Activated CD4-positive, alpha-beta memory T cell treated with anti-CD3 and anti-CD28 coated beads for 36 hours (primary cell): ENCODE measurements at places on chromosomes 7 and 10. TPM values are rescaled to one million over a fixed set of nuclear protein-coding genes. Genes with fewer than 3 reads are reported as not detected.

DNA sequence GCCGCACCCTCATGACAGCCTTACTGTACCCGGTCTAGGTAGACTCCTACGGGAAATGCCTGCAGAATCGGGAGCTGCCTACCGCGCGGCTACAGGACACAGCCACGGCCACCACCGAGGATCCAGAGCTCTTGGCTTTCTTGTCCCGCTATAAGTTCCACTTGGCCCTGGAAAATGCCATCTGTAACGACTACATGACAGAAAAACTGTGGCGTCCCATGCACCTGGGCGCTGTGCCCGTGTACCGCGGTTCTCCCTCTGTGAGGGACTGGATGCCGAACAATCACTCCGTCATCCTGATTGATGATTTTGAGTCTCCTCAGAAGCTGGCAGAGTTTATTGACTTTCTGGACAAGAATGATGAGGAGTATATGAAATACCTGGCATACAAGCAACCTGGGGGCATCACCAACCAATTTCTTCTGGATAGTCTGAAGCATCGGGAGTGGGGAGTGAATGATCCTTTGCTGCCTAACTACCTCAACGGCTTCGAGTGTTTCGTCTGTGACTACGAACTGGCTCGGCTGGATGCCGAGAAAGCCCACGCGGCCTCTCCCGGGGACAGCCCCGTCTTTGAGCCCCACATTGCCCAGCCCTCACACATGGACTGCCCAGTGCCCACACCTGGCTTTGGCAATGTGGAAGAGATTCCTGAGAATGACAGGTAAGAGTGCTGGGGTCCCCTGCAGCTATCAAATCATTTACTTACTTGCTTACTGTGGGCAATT is 8.5 kb upstream of the CHCHD1 start:
- peak; percentile 34 for DNase-seq

GRCh38 chr7:77537778-77538280 is 734 bp downstream of the PTPN12 start:
- DNase-seq: peak; percentile 31

- peak; percentile 59 for DNase-seq
Observed at GRCh38 chr10:94183666-94184264, 179.0 kb downstream of the NOC3L start.

DNA sequence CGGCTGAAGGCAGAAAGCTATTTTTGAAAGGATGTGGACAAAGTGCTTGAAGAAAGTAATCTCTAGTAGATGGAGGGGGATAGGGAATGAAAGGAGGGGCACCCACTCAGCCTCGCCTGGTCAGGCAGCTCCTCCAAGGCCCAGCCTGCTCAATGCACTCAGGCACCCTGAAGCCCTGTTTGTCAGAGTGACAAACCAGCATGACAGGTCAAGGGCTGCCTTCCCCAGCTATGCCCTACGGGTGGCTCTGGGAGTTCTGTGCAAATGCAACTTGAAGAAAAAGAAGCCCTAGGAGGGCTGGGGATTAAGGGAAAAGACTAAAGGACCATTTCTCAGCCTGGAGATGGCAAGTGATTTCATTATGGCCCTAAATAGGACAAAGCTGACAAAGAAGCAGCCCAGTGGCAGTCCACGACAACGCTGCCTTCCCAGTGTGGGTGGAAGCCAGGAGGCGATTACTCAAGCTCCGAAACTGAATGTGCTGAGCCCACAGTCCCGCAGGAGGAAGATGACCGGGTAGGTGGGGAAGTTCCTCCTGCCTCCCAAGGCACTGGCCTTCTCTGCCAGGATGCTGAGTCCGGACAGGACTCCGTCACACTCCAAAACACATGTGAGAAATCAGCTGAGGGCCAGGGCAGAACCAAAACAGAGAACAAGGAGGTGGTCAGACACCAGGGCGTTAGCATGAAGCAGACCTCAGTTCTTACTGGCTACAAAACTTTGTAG is 16.3 kb downstream of the LIPA start:
- peak; percentile 28 for DNase-seq

- DNase-seq: peak; percentile 80
Observed at GRCh38 chr10:3095373-3096139, 28.2 kb downstream of the PFKP start.

DNA sequence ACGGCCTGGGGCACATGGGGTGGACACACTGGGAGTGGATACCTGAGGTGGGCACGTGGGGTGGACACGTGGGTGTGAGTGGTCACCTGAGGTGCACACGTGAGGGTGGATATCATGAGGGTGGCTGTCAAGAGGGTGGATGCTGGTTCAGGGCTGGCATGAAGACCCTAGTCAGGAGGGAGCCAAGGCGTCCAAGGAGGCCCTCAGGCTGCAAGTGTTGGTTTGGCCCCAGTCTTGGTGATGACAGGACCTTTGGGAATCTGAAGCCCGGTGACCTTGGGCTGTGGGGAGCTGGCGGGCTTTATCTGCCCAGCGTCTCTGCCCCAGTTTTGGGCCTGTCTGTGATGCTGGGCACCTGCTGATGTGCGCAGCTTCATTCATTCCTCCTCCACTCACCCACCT is 24.9 kb upstream of the PFKFB3 start:
- no peak for DNase-seq

The CDHR3 gene
- 0.85 TPM for total RNA-seq

- DNase-seq: no peak
Observed at GRCh38 chr10:31291123-31291522, 27.9 kb upstream of the ZEB1 start.

GRCh38 chr10:99849536-99849935 is 67.1 kb downstream of the ABCC2 start:
- no peak for DNase-seq

- no peak for DNase-seq
Observed at GRCh38 chr7:87213811-87214210, 5.7 kb downstream of the TMEM243 start.

DNA sequence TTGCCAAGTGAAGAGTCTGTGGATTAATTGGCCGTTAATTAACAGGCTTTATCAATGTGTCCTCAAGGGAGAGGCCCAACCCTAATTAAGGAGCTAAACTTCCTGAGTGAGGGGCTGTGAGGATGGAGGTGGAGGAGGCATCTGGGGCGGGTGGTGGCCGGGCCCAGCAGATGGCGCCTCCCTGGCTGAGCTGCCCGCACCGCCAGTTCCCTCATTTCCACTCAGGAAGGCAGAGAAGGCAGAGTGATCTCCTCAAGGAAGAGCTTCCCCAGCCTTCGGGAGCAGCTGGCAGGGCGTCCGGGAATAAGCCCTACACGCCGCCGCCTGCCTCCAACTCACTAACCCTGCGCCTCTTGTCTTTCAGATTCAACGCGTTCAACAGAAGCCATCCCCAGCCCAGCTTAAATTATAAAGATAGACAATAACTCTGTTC is 112.2 kb downstream of the CYTH3 start:
- no peak for DNase-seq

The EBF3 gene
- total RNA-seq: not detected

DNA sequence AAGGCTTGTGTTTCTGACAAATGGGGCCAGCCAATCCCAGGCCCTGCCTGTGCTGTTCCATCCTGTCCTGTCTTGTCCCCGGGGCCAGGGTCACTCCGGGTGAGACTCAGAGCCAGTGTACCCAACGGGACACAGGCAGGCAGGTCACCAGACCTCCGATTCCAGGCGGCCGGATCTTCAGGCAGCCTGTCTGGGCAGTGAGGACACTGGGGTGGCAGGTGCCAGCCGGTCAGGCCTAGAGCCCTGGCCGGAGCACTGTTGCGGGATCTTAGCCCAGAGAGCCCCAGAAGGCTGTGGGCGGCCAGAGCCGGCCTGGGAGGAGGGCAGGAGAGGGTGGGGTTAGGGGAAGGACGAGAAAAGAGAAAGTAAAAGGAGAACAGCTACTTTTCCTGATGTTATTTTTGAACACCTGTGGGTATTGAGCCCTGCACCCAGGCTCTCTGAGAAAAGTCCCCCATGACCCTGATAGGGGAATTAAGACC is 134.3 kb upstream of the TNRC18 start:
- no peak for DNase-seq

The ADRB1 gene
- not detected for total RNA-seq

GRCh38 chr10:85921789-85922188 is 444.8 kb downstream of the GRID1 start:
- DNase-seq: no peak

- no peak for DNase-seq
Observed at GRCh38 chr10:22459496-22459895, 114.2 kb downstream of the SPAG6 start.

The ICA1 gene
- total RNA-seq: 2.3 TPM

DNA sequence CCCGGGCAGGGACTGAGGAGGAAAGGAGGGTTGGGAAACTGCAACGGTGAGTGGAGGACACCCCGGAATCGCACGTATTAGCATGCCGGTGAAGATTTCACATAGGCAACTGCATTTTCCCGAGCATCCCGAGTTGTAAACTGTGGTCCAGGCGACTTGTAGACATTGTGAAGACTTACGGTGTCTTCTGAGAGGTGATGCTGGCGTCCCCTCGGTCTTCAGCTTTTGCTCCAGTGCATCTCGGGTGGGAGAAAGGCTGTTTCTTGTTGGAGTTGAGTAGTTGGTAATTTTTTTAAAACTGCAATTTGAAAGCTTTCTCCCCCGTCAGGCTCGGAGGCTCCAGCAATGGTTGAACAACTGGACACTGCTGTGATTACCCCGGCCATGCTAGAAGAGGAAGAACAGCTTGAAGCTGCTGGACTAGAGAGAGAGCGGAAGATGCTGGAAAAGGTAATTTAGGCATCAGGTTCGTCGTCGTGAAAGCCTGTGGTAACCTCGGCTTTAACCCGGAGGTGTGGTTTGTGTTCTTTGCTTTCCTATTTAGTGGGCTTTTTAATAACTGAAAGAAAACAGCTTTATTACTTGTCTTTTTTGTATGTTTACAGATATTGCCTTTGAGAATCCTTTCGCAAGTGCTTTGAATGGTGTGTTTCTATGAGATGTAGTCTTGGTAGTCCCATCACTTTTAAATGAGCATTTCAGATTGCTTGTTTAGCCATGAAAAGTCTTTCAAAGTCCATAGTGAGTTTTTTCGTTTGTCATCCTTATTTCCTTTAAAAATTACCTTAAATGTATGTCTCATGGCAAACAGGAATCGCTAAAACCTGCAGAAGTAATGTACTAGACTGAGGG is 687 bp downstream of the HELLS start:
- DNase-seq: peak; percentile 13

- DNase-seq: no peak
Observed at GRCh38 chr10:11010582-11010981, 7.1 kb upstream of the CELF2 start.

- DNase-seq: no peak
Observed at GRCh38 chr10:29714096-29714874, 79.5 kb upstream of the SVIL start.

- DNase-seq: no peak
Observed at GRCh38 chr7:85081846-85082245, 105.0 kb downstream of the SEMA3D start.

The OR9A2 gene
- total RNA-seq: not detected

DNA sequence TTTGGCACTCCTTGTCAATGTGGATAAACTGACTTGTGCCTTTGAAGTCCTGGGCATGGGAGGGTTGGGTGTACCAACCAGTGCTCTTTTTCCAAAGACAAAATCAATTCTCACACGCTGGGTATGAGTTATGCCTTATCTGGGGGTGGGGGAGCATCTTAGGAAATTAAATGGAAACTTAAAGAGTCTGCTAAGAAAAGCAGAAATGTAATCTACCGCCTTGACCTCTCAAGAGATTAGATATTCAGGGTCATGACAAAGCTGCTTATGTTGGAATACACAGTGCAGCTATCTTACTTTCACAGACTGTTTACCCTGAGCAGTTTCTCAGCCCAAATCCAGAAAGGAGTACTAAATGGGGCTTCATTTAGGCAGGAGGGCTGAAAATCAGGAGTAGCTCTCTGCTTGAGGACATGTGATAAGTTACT is 2.6 kb downstream of the MEST start:
- DNase-seq: no peak

The PHTF2 gene
- 40.8 TPM for total RNA-seq

GRCh38 chr10:63671317-63671937 is 150.2 kb downstream of the REEP3 start:
- no peak for DNase-seq

DNA sequence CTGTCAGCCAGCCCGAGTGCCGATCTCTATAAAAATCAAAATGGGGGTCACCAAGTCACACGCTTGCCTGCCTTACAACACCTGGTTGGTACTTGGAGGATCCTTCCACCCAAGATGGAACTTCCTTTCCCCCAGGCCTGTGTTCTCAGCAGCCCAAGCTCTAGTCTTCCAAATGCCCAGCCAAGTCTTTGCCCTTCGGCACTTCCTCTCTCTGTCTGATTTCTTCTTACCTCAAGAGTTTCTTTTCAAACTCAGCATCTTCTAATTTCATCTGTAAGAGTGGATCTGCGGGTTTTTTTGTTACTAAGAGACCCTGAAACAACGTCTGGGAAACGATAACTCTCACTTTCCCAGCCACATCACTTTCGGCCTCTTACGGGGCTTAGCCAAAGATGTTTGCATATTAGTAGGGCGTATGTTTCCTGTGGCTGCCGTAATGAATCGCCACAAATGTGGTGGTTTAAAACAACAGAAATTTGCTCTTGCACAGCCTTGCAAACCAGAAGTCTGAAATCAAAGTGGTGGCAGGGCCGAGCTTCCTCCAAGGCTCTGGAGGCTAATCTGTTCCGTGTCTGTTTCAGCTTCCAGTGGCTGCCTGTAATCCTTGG is 219.9 kb downstream of the TCF7L2 start:
- DNase-seq: peak; percentile 42

DNA sequence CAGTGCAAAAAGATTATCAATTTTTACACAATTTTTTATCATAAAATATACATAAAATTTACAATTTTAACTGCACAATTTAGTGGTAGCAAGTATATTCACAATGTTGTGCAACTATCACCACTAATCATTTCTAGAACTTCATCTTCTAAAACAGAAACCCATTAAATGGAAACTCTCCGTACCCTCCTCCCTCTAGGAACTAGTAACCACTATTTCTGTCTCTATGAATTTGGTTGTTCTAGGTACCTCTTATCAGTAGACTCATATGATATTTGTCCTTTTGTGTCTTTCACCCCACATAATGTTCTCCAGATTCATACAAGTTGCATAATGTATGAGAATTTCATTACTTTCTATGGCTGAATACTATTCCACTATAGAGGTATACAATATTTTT is 73.5 kb downstream of the HERC4 start:
- DNase-seq: no peak

DNA sequence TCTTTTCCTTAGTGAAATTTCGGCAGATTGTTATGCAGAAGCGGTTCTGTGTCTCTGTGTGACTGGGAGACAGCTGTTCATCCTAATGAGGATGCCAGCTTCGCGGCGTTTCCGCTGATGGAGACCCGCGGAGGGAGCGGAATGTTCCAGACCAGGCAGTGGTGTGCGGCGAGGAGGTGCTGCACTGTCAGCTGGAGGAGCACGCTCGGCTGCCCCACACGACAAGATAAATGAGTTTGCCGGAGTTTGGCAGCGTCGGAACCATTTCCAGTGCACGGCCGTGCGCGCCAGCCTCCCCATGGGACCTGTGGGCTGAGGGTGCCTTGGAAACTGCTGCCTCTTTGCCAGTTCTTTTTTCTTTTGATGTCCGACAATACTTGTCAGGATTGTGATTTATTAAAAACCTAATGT is 64.6 kb downstream of the WDR37 start:
- no peak for DNase-seq

The SMO gene
- total RNA-seq: 0.12 TPM

The ZFAND4 gene
- total RNA-seq: 11.9 TPM
